ENCODE measurements at places on chromosomes 12 and 14.
A peak's percentile ranks its signal among the peaks of the same experiment; 100 is the strongest.

- peak; percentile 87 for DNase-seq
Measured at GRCh38 chr12:104177663-104178501, 37.7 kb upstream of the TXNRD1 start.

DNA sequence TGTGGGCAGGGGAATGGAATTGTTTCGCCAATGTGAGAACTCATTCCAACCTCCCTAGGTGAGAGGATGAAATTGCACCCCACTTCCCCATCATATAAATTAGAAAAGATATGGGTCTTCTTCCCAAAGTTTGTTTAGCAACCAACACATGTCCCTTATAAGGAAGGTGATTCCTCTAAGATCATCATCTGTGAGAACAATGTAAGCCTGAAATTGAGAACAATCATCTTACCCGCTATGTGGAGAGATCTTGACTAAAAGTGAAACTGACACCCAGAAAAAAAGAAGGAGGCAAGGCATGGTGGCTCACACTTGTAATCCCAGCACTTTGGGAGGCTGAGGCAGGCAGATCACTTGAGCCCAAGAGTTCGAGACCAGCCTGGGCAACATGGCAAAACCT lies 173.2 kb upstream of the HMGA2 start:
- no peak for DNase-seq

DNA sequence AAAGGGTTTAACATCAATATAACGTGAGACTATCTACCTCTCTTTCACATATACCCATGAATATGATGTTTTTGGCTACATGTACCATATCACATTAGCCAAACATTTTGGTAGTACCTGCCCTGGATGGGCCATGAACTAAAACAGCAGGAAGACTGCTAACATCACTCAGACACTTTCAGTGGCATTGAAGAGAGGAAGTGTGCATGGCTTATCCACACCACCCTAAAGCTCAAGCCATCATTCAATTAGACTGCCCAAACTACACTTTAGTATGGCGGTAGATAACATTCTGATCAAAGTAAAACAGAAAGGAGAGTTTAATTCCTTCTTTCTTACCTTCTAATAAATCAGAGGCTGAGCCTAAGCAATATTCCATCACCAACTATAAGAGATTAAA lies 103.0 kb downstream of the PEBP1 start:
- DNase-seq: peak; percentile 4

DNA sequence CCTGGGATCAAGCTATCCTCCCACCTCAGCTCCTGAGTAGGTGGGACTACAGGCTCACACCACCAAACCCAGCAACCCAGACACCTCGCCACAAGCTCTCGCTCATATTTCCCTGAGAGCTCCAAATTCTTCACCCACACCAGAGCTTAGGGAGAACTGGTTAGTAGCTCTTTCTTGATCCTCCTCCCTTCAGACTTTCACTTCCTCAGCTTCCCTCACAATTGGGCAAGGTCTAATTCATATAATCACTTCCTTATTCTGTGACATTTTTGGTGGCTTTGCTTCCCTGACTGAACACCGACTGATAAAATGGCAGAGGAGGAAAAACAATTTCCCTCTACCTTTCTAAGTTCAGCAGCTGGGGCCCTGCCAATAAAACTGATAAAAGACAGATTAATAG lies 88.5 kb downstream of the GXYLT1 start:
- DNase-seq: peak; percentile 73

GRCh38 chr12:108257610-108258106 lies 81.5 kb downstream of the CMKLR1 start:
- DNase-seq: no peak

DNA sequence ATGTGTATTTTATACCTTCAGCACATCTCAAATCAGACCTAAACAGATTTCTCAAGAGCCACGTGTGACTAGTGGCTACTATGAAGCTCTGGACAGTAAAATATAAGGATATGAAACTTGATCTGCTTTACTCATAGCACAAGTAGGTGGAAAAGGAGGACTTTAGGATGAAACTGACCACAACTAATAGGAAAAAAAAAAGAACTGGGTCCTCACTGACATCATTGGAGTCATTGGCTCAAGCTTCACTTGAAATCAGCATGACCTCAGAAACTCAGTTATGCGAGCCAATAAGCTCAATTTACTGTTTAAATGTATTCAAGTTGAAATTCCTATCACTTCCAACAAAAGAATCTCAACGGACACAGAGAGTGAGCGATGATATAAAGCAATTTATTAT lies 34.1 kb upstream of the CIT start:
- no peak for DNase-seq

- DNase-seq: no peak
Measured at GRCh38 chr12:104213952-104214351, 1.6 kb upstream of the TXNRD1 start.

DNA sequence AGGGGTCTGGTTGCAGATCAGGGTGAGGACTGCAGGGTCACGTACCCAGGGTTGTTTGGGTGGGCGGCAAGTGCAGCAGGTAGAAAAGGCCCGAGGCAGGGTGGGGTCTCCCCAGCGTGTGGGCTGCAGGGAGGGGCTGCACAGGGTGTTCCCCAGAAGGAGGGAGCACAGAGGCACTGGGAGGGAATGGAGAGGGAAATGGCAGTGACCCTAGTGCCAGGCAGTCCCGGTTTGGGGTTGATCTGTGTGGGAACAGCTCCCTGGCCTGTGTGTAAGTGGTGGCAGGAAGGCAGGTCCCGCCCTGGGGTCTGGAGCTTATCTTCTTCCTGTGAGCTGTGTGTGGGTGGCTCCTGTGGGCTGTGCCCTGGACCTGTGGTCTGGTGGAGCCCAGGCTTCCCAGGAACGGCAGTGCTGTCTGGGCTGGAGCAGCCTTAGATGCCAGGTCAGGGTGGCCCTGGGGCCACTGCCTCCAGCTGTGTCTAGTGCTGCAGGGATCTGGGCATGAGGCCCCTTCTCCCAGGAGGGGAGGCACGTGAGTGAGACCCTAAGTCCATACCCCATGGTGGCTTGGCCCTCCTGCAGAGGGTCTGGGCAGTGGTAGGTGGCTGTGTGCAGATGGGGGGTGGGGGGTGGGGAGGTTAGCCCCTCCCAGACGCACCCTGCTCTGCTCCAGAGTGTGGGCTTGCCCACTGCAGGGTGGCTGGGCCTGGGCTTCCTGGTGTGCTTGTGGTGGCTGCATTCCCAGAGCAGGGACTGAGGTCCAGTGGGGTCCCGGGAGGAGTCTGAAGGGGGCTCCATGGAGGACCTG lies 363.5 kb downstream of the TMEM121 start:
- peak; percentile 70 for DNase-seq

GRCh38 chr14:80634106-80634758 lies 307.3 kb downstream of the CEP128 start:
- DNase-seq: no peak

- peak; percentile 15 for DNase-seq
Measured at GRCh38 chr12:116421785-116422538, 137.2 kb upstream of the MAP1LC3B2 start.

DNA sequence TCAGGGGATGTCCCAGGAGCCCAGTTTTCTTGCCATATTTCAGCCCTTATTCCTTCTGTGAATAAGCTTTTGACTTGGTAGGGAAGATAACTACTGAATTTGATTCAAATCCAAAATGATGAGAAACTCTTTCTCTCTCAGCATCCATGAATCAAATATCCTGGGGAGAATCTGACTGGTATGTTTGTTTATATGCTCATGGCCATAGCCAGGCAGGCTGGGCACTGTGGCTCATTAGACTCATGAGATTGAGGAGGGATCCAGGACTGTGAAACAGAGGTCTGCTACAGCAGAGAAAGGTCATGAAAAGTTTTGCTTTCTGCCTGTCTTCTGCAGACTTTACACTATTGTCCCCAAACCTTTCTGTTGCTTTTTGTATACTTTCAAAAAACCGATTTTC lies 346.4 kb upstream of the ATP2B1 start:
- DNase-seq: no peak

- peak; percentile 4 for DNase-seq
Measured at GRCh38 chr12:5567016-5567725, 135.3 kb downstream of the NTF3 start.

GRCh38 chr12:58773986-58774385 lies 146.3 kb downstream of the LRIG3 start:
- DNase-seq: no peak

DNA sequence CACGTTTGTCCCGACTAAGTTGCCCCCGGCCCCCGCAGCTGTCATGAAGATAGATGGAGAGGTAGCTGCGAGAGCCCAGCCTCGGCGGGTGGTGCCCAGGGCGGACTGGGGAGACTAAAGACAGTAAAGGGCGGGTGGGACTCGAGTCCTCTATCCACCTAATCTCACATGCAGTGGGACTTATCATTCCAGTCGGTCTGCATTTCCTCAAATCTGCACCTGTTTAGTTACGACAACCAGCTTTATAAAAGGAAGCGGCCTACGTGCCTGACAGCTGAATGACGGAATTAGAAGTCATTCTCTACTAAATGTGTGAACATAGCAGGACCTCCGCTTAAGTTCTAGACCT lies 109.8 kb upstream of the EGLN3 start:
- no peak for DNase-seq

DNA sequence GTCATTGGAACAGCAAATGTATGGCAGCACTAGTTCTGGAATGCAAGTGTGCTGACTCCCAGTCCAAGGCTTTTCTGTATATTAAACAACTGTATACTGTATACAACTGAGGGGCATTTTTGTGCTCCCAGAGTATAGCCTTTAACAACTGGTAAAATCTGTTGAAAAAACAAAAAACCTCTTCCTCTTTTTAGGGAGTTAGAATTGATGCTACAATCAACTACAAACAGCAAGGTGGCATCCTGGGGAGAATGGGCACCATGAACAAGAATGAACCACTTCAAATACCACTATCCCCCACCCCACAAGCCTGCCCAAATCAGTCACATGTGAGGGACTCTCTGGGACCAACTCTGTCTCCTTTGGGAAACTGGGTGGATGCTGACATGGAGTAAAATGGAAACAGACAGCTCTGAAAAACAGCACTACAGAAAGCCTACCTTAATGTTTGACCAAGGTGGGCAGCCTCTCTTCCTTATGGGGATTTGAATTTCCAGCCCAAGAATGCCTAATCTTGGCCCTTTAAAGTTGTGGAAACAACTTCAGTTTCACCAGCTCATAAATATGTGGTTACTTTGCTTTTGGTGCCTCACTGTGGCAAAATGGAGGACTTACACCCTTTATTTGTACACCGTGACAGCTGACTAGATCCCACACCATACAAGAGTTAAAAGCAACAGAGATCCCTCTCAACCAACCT lies 7.5 kb downstream of the VTI1B start:
- DNase-seq: peak; percentile 72

GRCh38 chr14:99505089-99505488 lies 23.9 kb downstream of the CCNK start:
- no peak for DNase-seq

DNA sequence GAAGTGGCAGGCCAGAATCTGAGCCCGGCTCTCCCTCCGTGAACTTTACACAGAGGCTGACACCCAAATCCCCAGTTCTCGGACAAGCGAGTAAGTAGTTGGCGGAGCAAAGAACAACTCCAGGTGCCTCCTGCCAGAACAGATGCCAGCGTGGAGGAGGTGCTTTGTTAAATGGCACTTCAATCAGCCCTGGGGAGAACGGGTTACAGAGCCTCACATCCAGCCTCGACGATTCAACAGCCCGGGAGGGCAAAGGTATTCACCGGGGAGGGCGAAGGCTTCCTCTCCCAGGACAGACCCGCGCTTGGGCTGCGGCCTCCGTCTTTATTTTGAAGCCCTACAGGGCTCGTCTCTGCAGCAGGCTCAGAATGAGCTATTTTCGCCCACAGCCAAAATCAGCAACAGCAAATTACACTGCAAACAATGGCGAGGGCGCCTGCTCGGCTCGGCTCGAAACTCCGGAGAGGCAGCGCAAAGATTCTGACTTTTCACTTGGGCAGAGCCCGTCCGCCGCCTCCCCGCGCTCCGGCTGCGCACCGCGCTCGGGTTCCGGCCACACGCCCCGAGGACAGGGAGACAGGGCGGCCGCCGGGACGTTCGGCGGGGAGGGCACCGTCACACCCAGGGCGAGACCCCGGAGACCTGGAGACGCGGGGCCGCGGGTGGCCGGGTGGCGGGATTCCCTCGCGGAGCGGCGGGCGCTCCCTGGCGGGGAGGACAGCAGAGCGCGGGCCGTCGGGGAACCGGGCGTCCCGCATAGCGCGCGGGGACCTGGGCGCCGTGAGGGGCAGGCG lies 811 bp downstream of the TMCC3 start:
- DNase-seq: no peak

DNA sequence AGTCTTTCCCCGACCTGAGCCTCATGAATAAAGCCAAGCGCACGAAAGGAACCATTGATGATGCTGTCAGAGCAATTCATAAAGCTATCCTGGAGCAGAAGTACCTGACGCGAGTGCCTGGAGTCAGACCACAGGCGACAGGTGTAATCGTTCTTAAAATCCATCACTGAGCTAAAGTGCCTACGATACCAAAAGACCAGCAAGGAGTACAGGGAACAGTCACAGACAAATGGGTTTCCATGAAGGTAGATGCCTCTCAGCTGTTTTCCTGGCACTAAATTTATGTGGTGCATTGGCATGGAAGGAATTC lies 1.4 kb upstream of the PCED1B start:
- DNase-seq: no peak

DNA sequence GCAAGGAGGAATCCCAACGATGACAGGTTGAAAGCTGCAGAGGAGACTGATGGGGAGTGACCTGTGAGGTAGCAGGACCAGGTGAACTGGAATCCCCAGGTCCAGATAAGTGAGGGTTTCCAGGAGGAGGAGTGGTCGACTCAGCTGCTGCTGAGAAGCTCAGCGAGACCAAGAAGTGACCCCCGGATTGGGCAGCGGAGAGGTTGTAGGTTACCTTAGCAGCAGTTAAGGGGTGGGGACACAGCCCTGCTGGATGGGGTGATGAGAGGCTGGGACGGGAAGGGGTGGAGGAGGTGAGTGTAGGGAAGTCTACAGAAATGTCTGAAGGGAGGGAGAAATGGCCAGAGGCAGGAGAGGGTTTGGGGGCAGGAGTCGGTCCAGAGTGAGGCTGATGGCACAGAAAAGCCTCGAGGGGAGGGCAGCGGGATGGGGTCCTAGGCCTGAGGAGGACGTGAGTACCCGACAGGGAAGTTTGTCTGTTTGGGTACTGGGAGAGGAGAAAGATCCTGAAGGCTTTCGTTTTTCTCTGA lies 2.6 kb upstream of the RCOR1 start:
- DNase-seq: no peak

- no peak for DNase-seq
Measured at GRCh38 chr12:69108037-69108436, 131.3 kb upstream of the CPSF6 start.

DNA sequence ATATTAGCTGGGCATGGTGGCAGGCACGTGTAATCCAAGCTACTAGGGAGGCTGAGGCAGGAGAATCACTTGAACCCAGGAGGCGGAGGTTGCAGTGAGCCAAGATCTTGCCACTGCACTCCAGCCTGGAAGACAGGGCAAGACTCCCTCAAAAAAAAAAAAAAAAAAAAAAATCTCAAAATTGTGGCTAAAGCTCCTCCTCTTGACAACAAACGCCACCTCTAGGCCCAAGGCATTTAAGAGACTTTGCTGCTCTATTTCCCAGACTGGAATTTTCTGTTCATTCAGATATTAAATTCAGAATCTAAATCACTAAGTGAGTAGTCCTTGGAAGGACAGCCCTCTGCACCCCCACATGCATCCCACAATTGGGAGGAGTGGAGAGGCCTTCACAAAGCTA lies 1.4 kb downstream of the ZFYVE1 start:
- no peak for DNase-seq
